ENCODE measurements at places on chromosomes 6 and 20.

DNA sequence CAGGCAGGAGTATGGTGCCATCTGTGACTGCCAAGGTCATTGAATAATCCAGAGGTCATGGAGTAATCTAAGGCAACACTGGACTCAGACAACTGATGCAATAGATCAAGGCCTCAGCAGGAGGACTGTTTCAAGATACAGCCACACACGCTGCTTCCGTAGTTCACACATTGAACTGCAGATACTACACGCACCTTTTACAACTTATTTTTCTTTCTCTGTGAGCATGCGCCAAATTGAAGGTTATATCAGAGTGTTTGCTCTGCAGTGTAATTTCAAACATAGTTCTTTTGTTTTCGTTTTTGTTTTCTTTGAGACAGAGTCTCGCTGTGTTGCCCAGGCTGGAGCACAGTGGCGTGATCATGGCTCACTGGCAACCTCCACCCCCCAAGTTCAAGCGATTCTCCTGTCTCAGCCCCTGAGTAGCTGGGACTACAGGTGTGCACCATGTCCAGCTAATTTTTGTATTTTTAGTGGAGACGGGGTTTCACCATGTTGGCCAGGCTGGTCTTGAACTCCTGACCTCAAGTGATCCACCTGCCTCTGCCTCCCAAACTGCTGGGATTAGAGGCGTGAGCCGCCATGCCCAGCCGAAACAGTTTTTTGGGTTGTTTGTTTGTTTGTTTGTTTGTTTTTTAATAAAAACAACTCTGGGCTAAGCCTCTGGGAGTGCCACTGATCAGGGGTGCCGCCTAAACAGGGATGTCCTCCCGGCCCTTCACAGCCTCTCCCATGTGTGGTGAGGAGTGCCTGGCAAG is 96.6 kb upstream of the NAA20 start:
- no peak for DNase-seq

DNA sequence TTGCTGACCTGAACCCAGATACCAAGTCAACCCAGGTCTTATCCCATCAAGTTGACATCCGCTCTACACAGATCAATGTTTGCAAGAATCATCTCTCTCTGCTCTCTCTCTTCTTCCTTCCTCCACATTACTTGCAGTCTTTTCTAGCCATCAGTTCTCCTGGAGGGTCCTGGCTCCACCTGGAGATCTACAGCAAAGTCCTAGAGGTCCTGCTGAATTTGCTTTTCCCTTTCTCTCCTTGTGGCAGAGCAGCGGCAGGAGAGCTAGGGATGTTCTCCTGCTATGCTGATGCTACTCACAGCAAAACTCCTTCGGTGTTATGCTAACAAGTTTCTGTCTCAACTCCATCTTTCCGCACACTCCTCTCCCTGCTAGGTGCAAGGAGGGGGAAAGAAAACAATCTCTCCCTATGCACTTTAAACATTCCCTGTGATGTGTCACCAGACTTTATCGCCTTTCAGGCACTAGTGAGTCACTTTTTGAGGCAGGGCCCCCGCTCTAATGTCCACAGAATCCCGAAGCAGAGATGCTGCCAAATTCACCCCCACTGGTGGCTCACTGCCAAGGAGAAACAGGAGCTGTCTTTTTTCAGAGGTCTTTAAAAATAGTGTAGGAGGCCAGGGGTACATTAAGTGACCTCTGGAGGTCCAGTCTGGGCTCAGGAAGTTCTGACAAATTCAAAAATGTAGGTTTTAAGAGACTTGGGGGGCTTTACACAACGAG is 62.6 kb downstream of the FAM50B start:
- peak; percentile 90 for DNase-seq

DNA sequence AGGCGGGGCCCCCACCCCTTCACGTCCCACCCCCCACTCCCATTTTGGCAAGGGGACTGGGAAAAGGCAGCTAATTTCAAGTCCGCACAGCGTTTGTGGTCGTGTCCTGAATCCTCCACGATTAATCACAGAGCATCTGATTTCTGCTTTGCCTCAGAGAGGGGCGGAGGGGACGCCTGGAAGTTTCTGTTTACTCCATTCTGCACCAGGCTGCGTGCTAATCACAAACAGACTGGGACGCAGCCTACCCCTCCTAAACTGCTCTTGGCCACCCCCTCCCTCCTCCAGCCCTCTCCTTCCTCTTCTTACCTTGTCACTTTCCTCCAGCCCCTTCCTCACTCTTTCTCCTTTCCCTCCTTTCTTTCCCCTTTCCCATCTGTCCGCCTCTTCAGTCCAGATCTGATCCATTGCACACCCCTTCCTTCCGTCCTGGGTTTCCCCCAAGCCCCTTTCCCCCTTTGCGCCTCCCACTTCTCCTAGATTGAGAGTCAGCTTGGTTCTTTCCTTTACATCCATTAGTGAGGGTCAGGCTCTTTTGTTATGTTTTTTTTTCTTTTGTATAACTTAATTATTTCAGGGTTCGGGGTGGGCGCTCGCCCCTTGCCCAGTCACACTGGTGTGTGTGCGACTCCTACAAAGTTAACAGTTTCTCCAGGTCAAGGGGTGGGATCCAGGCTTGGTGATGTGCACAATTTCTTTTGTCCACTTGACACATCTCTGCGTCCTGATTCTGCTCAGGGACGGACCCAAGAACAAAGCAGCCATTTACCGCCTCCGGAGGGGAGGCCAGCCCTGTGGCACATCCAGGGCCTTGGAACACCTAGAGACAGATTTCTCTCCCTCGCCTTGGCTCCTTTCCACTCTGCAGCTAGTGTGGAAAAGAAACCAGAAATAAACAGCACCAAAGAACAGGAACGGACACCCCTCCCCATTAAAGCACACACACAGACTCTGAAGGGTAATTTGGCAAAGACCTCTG is 520 bp upstream of the RIPOR3 start:
- peak; percentile 67 for DNase-seq

DNA sequence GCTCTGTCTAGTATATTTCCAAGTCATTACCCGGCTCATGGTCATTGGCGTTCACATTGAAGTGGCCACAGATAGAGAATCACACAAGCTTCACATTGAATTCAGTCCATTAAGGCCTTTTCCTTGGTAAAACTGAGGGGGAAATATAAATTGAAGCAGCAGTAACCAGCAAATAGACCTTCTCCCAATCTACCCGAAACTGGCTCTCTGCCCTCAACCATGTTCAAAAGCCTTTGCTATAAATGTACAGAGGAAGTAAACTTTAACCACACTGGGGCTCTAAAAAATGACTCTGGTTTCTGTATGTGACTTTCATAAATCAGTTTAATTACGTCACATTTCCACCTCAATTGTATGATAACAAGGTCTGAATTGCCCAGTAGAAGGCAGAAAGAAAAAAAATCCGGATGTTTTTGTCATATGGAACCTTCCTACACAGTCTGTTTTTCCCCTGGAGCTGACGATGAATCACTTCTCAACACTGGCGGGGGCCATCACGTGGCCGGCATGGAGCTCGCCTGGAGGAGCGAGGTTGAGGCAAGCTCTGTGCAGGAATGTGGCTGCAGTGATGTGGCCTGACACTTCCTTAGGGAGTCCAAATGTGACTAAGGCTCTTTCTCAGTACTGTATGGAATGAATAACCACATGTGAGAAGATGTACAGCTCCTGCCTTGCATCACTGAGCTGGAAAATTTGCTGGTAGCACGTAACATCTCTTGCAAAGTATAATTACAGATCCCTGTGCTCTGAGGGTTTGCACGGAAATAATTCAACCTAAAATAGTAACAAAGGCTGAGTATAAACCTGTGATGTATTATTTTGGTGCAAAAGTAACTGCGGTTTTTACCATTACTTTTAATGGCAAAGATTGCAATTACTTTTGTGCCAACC is 58.6 kb upstream of the SNX9 start:
- peak; percentile 100 for DNase-seq

DNA sequence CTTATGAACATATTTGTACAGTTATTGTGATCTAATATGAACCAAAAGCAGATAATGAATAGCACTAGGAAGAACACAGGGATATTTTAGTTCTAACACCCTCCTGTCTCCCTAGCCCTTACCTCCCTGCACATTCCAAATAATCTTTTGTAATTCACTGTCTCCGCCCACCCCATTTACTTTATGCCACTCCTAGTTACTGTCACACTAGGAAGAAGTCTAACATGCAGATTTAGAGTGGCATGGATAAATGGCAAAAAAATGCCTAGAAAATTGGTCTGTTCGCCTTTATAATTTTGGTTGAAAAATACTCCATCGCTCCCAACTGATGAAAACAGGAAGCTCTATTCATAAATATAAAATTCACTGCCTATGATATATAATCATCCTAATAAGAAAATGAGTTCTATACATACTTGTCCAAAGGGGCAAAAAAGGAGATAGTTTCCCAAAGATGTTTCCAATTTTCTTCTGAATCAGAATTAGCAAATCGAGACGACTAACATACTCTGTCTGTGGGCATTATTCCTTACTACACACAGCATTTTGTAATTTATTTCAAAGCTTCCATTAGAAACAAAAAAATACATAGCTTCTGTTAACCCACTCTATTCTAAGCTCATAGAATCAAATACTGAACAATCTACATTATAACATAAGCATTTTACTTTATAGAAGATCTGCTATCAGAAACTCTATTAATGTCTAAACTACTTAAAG is 1.3 kb upstream of the RUNX2 start:
- DNase-seq = no peak

GRCh38 chr6:80363501-80364122 is 257.1 kb downstream of the BCKDHB start:
- DNase-seq = no peak

GRCh38 chr6:4853782-4854511 is 77.7 kb downstream of the CDYL start:
- peak; percentile 22 for DNase-seq

- DNase-seq = no peak
Measured at GRCh38 chr6:12129523-12129922, 117.4 kb downstream of the HIVEP1 start.

- peak; percentile 80 for DNase-seq
Measured at GRCh38 chr6:28673787-28674671, 148.3 kb downstream of the GPX5 start.

- DNase-seq = no peak
Measured at GRCh38 chr6:25027221-25027916, 91.6 kb upstream of the RIPOR2 start.

DNA sequence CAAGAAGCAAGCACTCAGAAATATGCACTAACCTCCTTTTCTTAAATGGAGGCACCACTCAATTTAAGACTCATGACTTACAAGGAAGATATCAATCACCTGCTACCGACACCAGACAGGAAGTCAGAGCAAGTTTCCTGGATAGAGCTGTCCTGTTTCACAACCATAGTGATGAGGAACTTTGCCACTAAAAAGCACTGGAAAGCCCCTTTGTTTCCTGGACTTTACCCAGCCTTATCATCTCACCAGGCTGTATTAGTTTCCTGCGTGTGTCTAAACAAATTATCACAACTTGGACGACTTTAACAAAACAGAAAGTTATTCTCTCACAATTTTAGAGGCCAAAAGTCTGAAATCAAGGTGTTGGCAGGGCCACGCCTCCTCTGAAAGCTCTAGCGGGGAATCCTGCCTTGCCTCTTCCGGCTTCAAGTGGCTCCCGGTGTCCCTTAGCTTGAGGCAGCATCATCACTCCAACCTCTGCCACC is 253.8 kb upstream of the STXBP5 start:
- DNase-seq = no peak

- DNase-seq = peak; percentile 46
Measured at GRCh38 chr6:79506251-79506650, 31.0 kb downstream of the LCA5 start.

DNA sequence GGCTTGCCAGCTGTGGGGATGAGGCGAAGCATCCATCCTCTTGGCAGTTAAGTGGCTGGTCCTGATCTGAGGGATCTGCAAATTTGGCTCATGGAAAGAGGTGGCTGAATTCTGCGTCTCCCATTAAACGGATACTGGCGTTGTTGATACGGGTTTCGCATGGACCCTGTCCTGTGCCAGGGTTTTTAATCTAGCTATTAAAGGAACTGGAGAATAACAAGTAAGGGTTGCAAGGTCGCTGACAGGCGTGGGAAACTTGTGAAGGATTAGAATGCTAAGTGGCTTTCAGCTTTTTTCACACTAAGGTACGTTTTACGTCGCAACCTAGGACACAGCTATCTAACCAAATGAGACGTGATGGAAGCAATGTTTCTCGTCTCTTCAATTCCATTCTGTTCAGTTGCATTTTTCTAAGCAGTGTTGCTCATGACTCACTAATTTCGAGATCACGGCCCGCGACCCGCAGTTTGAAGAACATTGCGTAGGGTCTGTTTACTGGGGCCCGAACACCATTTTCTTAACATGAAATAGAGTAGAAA is 852 bp downstream of the GMNN start:
- peak; percentile 74 for DNase-seq

DNA sequence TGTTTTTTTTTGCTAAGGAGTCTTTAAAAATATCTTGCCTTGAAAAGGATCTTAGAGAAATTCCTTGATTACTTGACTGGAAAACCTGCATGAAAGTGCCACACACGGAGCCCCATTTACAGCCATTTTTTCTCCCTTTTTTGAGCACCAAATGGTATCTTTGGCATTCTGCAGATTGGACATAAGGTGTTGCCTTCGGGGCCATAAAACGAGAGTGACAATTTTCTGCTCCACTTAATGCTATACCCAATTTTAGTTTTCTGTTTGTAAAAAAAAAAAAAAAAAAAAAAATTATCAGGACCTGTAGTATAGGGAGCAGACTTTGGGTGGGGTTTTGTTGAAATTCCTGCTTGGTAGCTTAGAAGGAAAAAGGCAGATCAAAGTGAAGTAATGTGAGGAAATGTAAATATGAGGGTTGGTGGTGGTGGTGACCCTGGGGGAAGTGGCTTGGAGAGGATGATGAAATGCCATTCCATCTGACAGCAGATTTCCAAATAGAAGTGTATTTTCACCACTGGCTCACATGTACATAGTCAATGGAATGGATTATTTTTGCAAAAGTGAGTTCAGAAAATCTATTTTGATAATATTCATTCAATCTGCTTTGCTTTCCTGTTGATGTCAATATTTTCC is 212.1 kb upstream of the SOX4 start:
- DNase-seq = no peak

GRCh38 chr6:16700202-16700915 is 60.9 kb downstream of the ATXN1 start:
- no peak for DNase-seq

DNA sequence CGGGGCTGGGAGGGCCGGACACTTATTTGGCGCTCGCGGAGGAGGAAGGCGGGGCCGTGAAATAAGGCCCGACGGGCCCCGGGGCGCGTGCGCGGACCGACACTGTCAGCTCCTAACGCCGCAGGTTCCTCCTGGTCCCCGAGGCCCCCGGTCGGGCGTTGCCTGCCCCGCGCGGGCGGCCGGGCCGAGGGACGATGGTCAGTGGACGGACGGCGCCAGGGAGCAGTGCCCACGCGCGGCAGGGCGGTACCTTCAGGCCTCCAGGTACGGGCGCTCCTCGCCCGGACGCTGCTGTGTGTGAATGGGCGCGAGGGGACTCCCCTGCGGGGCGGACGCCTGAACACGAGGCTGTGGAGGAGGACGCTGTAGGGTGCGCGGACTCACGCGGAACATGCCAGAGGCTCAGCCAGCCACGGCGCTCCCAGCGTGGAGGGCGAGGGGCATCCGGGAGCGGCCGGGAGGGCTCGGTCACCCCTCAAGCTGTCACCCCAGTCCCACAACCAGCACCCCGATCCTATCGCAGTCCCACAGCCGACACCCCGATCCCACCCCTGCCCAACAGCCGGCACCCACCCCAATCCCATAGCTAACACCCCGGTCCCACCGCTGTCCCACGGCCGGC is 339 bp upstream of the GMEB2 start:
- peak; percentile 98 for DNase-seq

All from ELR (cell line).